Femur (tissue), 1 donor: ENCODE measurements at places on chromosomes 5 and 9.
A peak's percentile ranks its signal among the peaks of the same experiment; 100 is the strongest.

- DNase-seq: no peak
Observed at GRCh38 chr5:73764996-73765395, 139.0 kb downstream of the ARHGEF28 start.

GRCh38 chr5:39835371-39835770, 410.6 kb upstream of the DAB2 start:
- no peak for DNase-seq

DNA sequence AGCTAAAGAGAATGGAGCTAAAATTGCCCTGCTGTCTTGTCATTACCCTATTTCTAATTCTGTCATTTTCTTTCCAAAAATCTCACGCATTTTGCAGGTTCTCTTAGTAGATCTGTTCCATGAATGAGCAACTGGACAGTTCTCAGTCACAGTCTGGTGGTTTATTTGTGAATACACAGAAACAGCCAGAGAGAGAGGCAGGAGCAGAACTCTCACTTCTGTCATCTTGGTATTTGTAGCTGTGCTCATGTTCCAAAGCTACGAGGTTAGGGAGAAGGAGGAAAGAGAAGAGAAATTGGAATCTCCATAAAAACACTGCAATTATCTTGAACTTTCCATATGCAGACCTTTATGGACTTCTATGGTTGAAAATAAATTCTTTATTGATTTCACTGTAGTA, 118.0 kb upstream of the OR13F1 start:
- DNase-seq: no peak

- DNase-seq: no peak
Observed at GRCh38 chr9:115367780-115368525, 250.0 kb upstream of the TNC start.

GRCh38 chr9:77291714-77292113, 114.4 kb downstream of the VPS13A start:
- no peak for DNase-seq

GRCh38 chr9:18821788-18822187, 211.2 kb downstream of the SAXO1 start:
- no peak for DNase-seq

- DNase-seq: peak; percentile 89
Observed at GRCh38 chr9:137550231-137550621, at the start of gene PNPLA7. TSS of gene PNPLA7 (minus strand) at chr9:137550402. CDS start at chr9:137550197, 205 bp downstream.

GRCh38 chr5:133458435-133458834, 153.9 kb downstream of the FSTL4 start:
- no peak for DNase-seq

DNA sequence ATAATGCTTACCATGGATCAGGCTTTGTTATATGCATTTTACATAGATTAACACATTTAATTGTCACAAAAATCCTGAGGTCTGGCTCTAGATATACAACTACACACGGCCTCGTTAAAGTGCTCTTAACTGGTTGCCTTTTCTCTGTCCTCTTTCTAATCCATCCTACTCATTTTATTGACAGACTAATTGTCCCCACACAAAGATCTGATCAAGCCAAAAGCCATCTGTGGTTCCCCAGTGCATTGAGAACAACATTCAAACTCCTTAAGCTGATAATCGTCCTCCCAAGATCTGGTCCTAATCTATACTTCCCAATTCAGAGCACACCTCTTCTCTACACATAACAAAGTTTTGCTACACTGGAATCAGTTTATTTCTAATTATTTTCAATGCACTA, 23.9 kb upstream of the PPP2R2B start:
- no peak for DNase-seq

- no peak for DNase-seq
Observed at GRCh38 chr5:149999866-150000255, 593 bp downstream of the TIGD6 start.

- DNase-seq: no peak
Observed at GRCh38 chr5:56045469-56045868, 50.7 kb upstream of the IL6ST start.

GRCh38 chr9:135536216-135536615, 9.7 kb upstream of the OBP2A start:
- peak; percentile 79 for DNase-seq

- DNase-seq: no peak
Observed at GRCh38 chr5:179348011-179348530, 2.8 kb upstream of the ADAMTS2 start.

GRCh38 chr5:37831821-37832534, 7.9 kb downstream of the GDNF start:
- DNase-seq: no peak

DNA sequence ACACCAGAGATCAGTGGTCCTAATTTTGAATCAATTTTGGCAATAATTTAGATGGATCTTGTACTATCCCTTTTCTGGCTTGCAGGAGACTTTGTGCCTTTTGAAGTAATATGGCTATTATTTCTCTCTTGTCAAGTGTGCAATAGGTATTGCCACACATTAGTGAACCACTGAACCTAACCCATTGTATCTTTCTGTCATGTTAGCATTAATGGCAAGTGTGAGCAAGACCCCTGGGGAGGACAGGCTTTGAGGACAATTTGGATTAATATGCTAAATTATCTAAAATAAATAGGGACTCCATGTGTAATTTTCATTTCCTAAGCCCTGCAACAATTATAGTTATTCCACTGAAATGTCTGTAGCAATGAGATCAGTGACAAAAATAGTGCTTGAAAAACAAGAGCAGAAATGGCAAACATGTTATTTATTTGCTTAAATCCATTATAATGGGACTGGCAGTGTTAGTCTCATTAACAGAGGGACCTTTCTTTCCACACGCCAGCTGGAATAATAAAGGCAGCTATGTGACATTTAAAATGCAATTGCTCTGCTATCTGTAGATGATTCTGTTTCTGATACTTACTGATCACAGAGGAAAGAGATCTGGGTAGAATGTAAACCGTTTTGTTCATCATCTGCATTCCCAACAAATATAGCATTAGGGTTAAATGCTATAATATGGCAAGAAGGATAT, 753.3 kb upstream of the ZNF608 start:
- no peak for DNase-seq

GRCh38 chr5:154164249-154164581, 26.3 kb upstream of the GALNT10 start:
- no peak for DNase-seq

DNA sequence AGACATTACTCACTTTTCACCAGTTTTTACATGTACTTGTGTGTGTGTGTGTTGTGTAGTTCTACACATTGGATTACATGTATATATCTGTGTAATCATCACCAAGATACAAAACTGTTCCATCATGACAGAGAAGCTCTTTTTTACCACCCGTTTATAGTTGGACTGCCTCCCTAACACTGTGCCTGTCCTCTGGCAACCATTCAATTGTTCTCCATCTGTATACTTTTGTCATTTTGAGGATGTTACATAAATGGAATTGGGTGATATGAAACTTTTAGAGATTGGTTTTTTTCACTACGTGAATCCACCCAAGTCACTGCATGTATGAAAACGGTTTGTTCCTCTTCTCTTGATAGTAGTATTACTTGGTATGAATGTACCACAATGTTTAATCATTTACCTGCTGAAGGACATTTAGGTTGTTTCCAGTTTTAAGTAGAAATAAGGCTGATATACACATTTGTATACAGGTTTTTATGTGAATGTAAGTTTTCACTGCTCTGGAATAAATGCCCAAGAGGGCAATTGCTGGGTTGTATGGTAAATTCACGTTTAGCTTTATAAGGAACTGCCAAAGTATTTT, 126.2 kb downstream of the MAPKAP1 start:
- DNase-seq: no peak

DNA sequence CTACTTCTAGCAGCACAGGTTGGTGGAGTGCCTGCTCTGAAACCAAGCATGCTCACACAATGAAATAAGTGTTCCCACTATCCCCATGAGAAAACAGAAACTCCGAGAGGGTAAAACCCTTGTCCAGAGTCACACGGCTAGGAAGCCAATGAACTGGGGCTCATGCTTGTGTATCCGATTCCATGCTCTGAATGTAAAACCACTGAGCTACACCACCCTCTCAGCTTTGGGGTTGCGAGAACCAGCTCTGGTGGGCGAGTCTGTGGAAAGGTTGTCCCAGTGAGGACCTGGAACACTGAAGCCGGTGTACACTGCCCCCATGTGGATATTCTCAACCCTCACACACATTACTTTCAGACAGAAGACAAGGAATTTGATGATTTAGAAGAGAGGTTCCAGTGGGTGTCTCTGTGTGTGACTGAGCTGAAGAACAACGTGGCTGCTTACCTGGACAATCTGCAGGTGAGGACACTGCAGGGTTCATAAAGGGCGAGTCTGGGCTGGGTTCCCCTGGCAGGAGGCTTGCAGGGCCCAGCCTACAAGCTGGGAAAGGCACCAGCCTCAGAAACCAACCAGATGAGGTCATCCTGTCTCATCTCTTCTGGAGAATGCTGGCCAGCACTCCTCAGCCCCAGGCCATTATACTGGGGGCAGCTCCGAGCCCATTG, 37.4 kb downstream of the ARHGEF37 start:
- DNase-seq: peak; percentile 60

- peak; percentile 25 for DNase-seq
Observed at GRCh38 chr5:118611332-118611945, 376.9 kb downstream of the DTWD2 start.

DNA sequence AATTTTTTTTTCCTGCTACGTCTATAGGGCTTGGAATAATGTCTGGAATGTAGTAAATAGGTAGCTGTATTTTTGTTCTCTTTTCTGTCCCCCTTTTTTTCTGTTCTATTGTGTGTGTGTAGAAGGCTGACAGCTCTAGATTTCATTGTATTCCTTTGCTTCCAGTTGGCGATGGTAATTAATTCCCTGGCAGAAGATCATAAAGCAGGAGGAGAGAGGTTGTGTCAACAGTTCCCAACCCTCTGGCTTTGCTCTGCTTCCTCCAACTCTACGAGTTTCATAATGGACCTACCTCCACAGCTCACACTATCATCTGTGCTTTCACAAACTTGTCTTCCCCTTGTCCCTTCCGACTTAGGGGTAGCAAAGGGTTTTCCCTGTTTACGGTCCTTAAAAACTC, 117.9 kb upstream of the CDH18 start:
- no peak for DNase-seq

- DNase-seq: no peak
Observed at GRCh38 chr5:3963652-3964051, 368.0 kb downstream of the IRX1 start.

DNA sequence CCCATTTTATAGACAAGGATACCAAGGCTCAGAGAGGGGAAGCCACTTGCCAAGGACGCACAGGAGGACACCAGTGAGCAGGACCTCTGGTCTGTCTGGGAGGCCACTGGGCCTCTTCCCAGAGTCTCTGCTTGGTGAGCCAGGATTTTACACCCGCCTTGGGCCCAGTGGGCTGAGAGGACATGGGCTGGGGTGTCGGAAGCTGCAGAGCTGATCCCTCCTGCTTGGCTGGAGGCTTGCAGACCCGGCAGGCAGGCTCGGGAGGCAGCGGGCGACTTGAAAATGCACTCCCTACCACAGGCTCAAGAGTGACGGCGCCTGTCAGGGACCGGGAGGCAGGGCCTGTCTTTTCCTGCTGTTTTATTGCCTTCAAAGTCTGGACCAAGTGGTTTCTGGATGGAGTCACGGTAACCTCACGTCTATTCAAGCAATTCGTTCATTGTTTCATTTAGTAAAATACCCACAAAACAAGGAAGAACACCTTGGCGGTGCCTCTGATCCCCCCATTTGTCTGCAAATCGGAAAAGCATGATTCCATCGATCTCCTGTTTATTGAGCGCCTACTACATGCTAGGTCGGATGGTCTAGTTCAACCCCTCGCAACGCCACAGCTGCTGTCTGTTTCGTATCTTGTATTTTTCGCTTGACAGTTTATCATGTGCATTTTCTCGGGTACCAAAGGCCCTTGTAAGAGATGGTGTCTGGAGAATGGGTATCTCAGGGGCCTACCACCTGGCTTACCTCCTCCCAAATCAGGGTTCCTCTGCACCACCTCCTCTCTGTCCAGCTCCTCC, 108.1 kb upstream of the IER5L start:
- no peak for DNase-seq

- DNase-seq: no peak
Observed at GRCh38 chr5:141686648-141687416, 4.8 kb upstream of the ARAP3 start.

DNA sequence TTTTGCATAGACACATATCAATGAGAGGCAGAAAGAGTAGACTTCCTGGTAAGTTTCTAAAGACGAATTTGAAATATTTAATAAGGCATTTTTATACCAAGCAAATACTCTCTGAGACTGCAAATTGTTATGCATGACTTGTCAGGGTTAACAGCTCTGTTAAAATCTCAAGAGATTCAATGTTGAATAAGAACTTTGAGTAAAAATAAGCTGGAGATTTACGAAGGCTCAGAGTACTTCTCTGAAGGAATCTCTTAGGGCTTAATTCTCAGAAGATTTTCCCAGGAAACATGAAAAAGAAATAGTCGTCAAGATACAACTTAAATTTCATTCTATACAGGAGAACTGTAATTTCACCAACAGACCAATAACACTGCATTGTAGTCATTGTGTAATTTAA, 259.4 kb downstream of the CDH18 start:
- DNase-seq: no peak
